ENCODE measurements at places on chromosomes 1 and 21.

DNA sequence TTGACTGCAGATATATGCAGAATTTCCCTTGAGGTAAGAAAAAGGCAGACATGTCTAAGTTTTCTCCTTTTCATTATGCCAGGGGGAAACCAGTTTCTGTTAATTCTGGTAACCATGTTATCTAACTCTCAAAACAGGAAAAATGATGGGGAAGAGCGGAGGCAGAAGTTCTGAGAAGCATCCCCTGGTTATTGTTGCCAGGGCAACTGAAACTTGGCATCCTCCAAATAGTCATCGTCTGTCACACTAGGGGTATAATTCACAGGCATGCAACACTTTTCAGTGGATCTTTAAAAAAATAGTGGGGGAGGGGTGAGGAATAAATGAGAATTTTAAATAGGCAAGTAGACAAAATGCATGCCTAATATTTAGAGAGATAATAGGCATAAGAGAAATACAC is 715.3 kb upstream of the CXADR start:
- no peak for DNase-seq

GRCh38 chr1:2561898-2562895 is 6.0 kb downstream of the TNFRSF14 start:
- no peak for DNase-seq

- DNase-seq = no peak
Observed at GRCh38 chr1:27575840-27576331, 28.1 kb downstream of the AHDC1 start.

GRCh38 chr21:43916691-43917514 is 51.9 kb downstream of the AGPAT3 start:
- DNase-seq = no peak

- DNase-seq = peak; percentile 65
Observed at GRCh38 chr1:52707927-52708655, 9.9 kb upstream of the COA7 start.

Measured in HS-27A (cell line).